ENCODE measurements at places on chromosomes 4 and X. TPM values are rescaled to one million over a fixed set of nuclear protein-coding genes. Genes with fewer than 3 reads are reported as not detected.

Gene SLC4A4
- 0.20 TPM for total RNA-seq

Gene AP1AR
- total RNA-seq = 20.6 TPM

Gene FAM9B
- not detected for total RNA-seq

Gene BTC
- total RNA-seq = not detected

Gene CLIC2
- 0.46 TPM for total RNA-seq

Gene MAGEB2
- total RNA-seq = not detected

Gene DCLK2
- total RNA-seq = not detected

GRCh38 chr4:188138227-188138626 is 1.0 kb upstream of the TRIML1 start:
- DNase-seq = no peak

DNA sequence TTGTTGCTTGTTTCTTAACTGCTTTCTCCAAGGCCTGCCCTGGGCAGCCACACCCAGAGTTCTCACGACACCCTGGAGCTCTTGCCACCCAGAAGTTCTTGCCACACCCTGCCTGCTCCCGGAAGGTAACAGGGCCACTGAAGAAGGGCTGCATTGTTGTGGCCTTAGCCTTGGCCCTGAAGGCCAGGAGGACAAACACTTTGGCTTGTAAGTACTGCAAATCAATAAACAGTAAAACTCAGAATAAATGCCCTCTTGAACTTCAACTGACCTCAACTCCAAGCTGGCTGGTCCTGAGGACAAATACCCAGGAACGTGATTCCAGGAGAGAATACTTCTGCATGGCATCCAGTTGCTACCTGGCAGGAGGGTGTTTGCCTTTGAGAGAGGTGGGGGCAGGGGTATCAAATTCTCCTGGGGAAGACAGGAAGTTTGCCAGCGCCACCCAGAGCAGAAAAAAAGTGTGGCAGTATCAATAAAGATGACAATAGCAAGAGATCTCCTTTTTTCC is 54.1 kb downstream of the TLR10 start:
- DNase-seq = no peak

GRCh38 chr4:22573198-22573597 is 57.3 kb upstream of the ADGRA3 start:
- no peak for DNase-seq

DNA sequence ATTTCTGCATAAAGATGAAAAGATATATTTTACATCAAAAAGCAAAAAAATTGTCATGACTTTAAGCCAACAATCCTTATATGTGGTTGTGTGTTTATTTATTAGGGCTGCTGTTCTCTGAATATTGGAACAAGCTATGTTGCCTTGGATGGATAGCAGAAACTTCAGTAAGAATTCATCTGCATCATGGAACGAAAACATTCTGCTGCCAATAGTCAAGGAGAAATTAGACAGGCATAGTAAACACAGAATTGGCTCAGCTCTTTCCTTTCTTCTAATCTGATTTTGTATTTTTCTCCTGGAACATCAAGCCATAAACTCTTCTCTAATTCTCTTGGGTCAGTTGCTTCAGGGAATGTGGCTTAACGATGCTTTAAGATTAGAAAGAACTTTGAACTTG is 1257.0 kb downstream of the NLGN4X start:
- no peak for DNase-seq

GRCh38 chr4:168877511-168878491 is 132.3 kb downstream of the CBR4 start:
- DNase-seq = no peak

DNA sequence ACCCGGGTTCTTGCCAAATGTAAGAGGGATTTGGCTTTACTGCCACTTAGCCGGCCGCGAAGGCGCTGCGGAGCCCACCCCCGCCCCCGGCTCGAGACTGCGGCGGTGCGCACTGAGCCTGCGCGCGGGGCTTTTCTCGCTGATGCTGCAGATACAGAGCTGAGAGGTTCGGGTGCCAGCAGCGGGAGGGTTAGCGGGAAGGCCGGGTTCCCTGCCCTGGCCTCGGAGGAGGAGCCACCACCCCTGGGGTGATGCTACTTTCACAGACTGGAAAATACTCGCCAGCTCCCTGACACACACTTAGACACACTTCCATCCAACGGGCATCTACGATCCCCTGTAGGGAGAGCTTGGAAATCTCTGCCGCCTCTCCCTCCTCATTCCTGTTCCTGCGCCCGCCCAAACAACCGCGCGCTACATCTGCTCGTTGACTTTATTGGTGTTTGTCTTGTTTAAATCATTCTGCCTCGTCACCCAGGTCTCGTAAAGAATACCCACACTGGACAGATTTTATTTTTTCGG is 2.1 kb upstream of the PCDH7 start:
- DNase-seq = no peak

- no peak for DNase-seq
Observed at GRCh38 chr4:154559141-154559493, 3.7 kb upstream of the FGB start.

DNA sequence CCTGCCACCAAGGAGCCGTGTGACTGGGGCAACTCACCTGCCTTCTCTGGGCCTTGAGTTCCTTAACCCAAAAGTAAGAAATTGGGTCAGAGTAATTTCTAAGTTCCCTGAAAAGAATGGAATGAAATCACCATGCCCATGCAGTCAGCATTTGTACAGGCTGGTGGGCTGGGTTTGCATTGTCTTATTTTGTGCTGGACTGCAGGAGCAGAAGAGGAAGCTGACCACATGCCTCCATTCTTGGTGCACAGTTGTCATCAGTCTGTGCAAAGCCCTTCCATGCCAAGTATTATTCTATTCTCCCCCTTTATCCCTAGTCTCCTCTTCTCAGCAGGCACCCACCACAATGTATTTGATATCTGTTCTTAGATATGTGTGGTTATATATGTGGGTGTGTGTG is 56.3 kb downstream of the FHDC1 start:
- DNase-seq = no peak

DNA sequence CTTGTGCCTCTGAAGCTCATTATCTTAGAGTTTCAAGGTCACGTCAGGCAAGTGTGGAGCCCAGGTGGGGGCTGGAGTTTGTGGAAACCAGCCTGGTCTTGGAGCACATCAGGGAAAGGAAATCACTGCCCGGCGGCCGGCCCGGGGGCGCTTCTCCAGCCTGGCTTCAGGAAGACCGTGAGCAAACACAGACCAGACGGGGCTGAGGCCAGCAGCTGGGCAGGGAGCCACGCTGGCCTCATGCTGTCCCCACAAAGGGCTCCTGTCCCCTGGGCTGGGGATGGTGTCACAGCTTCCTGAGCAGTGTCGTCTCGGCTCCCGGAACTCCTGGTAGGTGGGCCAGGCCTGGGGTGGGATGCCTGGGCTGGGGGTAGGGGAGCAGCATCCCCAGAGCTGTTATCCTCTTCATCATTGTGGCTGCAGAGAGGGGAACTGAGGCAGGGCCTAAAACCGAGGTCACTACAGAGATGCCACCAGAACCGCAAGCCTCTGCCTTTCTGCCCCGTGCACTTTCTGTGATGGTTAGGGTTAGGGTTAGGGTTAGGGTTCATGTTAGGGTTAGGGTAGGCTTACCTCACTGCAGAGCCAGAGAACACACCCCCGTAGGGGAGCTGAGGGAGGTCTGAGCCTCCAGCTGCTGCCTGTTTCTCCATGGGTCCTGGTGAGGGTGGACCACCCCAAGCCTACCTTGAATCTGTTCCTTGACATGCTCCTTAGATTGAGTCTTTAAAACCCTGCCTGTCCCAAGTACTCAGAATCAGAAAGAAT is 77.5 kb downstream of the HTRA3 start:
- DNase-seq = no peak

- no peak for DNase-seq
Observed at GRCh38 chrX:121356850-121357171, 309.4 kb downstream of the GLUD2 start.

GRCh38 chrX:23228950-23229448 is 105.7 kb upstream of the PTCHD1 start:
- DNase-seq = no peak

DNA sequence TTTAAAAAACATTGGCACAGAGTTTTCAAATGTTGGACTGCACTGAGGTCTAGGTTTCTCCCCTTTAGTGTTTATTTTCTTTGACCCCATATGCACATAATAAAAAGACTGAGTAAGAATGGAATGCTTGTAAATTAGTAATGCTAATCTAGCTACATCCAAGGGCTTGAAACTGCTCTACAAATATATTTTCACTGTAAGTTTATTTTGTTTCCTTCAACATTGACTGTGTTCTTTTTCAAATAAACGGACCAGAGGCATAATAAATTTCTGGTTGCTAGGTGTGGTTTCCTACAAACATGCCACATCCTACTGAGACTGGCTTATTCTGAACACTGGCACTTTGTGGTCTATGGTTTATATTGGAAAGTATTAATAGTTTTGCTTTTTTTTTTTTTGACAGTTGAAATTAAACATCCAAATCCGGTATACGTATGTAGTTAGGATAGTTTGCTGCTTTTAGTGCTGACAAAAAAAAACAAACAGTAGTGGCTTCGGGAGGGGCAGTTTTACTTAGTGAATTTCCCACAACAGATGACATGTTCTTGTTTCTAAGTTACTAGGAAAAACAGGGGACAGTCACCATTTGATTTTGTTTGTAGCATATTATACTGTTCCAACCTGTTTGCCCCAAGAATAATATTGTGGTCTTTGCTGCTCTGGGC is 13.2 kb downstream of the CA5B start:
- DNase-seq = no peak

DNA sequence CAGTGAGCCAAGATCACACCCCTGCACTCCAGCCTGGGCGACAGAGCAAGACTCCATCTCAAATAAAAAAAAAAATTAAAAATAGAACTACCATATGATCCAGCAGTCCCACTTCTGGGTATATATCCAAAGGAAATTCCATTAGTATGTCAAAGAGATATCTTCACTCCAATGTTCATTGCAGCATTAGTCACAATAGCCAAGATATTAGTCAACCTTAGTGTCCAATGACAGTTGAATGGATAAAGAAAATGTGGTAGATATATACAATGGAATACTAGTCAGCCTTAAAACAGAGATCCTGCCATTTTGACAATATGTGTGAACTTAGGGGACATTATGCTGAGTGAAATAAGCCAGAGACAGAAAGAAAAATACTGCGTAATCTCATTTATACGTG is 49.4 kb downstream of the C4orf46 start:
- DNase-seq = no peak

- DNase-seq = no peak
Observed at GRCh38 chr4:8135666-8136065, 22.9 kb downstream of the ABLIM2 start.

- DNase-seq = no peak
Observed at GRCh38 chr4:20829617-20830357, 129.5 kb downstream of the PACRGL start.

GRCh38 chrX:153685751-153686696 is 1.7 kb upstream of the SLC6A8 start:
- no peak for DNase-seq

DNA sequence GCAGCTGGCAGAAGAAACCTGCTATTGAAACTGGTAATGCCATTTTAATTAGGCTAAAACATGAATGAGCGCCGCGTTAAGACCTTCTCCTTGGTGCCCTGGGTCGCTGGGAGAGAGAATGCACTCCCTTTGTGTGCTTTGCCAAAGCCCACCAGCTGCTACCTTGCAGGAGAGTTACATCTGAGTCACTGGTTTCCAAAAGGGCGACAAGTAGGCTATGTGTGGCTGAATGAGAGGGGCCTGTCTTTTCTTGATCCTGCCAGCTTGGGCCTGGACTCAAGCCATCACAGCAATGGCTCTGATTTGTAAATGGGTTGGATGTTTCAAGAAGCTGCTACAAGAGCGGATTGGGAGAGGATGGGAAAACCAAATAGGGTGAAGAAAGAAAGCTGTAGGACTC is 81.5 kb downstream of the NHS start:
- no peak for DNase-seq

DNA sequence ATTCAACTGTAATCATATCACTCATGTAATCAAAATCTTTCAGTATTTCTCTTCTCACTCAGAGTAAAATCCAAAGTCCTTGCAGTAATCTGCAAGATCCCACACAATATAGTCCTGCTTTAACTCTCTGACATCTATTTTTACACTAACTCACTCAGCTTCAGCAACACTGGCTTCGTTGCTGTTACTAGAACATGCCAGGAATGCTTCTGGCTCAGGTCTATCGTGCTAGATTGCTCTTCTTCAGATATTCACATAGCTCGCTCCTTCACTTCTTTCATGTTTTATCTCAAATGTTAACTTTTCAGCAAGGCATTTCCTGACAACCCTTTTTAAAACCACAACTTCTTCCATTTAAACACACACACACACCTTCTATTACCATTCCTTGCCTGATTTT is 331.7 kb upstream of the HTR2C start:
- no peak for DNase-seq

- DNase-seq = no peak
Observed at GRCh38 chr4:13347517-13348125, 136.5 kb downstream of the RAB28 start.

GRCh38 chr4:136302566-136302965 is 1229.7 kb downstream of the PCDH18 start:
- DNase-seq = no peak

DNA sequence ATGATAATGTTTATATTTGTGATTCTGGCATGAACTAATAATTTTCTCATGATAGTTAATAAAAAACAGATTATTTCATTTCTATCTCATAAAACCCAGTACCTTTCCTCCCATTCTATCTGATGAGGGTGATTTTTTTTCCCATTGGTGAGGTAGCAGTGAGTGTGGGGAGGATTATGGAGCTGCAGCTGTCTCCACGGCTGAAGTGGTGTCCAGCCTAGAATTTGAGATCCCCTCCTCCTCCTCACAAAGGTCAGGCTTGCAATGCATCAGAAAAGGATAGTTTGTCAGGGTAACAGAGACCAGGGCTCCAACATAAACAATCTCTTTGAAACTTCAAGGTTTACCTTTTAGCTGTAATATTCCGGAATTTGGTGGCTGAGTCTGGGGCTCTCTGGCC is 60.9 kb downstream of the C4orf51 start:
- no peak for DNase-seq

DNA sequence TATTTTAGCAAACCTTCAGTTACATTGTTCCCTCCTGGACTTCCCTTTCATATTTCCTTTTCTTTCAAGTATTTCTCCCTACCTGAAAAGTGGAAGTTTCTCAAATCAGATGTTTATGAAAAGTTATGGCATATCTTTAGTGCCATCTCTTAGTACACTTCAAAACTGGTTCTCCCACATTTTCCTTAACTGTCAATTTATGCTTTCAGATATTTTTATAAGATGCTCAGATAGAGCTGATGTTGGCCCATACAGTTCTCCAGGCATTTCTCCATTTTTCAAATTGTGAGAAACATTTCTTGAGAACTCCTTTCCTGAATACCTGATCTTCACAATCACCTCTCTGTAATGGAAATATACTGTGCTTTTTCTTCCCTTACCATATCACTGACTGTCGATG is 32.5 kb upstream of the AP1AR start:
- DNase-seq = no peak

GRCh38 chr4:121777625-121778024 is 12.7 kb upstream of the SMIM43 start:
- no peak for DNase-seq

DNA sequence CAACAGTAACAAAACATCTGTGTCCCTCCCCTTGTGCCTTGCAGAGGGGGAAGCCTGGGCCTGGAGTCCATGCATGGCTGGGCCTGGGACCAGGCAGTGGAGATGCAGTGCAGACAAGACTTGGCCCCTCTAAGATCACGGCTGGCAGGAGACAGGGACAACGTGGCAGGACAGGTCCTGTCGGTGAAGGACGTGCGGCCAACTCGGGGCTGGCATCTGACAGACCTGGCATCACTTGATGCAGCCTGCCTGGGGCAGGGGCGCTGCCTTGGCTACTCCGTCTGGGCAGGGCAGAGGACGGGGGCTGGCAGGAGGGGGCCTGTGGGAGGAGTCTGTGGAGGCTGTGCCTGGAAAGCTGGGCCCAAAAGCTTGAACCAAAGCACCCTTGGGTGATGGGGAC is 112.1 kb downstream of the CPZ start:
- DNase-seq = no peak
